ENCODE measurements at places on chromosomes 5 and 9. TPM values are rescaled to one million over a fixed set of nuclear protein-coding genes. Genes with fewer than 3 reads are reported as not detected.

Gene KIF12
- 6.2 TPM for total RNA-seq

Gene DNAI1
- not detected for total RNA-seq

Gene DMGDH
- not detected for total RNA-seq

Gene ARID3C
- 0.31 TPM for total RNA-seq

Gene NME5
- not detected for total RNA-seq

Gene KLHL9
- 13.8 TPM for total RNA-seq

Gene CACNA1B
- total RNA-seq, result under 0.01 TPM

Gene PCDHB3
- total RNA-seq, result under 0.01 TPM

Gene FOXD4L4
- not detected for total RNA-seq

Gene ELL2
- total RNA-seq, result 119 TPM

Gene CFAP157
- not detected for total RNA-seq

Gene RASEF
- 0.55 TPM for total RNA-seq

Gene TTC16
- not detected for total RNA-seq

Gene KIF20A
- 13.8 TPM for total RNA-seq

Gene IFNK
- 4.3 TPM for total RNA-seq

Gene SPAAR
- not detected for total RNA-seq

Gene CBY3
- not detected for total RNA-seq

Gene PLEKHG4B
- under 0.01 TPM for total RNA-seq

Gene POLK
- total RNA-seq, result 12.8 TPM

Gene QRFP
- not detected for total RNA-seq

Gene GABRA1
- not detected for total RNA-seq

Gene ORM1
- not detected for total RNA-seq

Gene DNAH5
- 0.23 TPM for total RNA-seq

Gene GCNT4
- total RNA-seq, result 2.5 TPM

Gene CDX1
- total RNA-seq, result not detected

Gene FCN2
- not detected for total RNA-seq

Gene NR2F1
- total RNA-seq, result not detected

Gene TMC1
- total RNA-seq, result not detected

Gene NR6A1
- 0.47 TPM for total RNA-seq

Gene PPP3R2
- not detected for total RNA-seq

Gene FAM169A
- 22.3 TPM for total RNA-seq

Gene FAM240B
- not detected for total RNA-seq

Gene BTNL8
- not detected for total RNA-seq

Gene PITX1
- total RNA-seq, result 4.2 TPM

Gene ZFAND5
- total RNA-seq, result 44.2 TPM

Gene GLRA1
- not detected for total RNA-seq

Gene CKMT2
- total RNA-seq, result not detected

Gene HAVCR2
- total RNA-seq, result not detected

Gene IL9
- not detected for total RNA-seq

Gene PTGR1
- total RNA-seq, result 53.1 TPM

Gene CCL21
- not detected for total RNA-seq

Gene DRD1
- total RNA-seq, result not detected

Gene EQTN
- 0.23 TPM for total RNA-seq

Gene PCDHB5
- not detected for total RNA-seq

Gene TMCO6
- 27.4 TPM for total RNA-seq

Measured in hair follicular keratinocyte (primary cell).